Gastroesophageal sphincter (tissue), 4 donors: ENCODE measurements at places on chromosomes 5 and 9.

- ATAC-seq = peak; percentile 29
Measured at GRCh38 chr5:177491429-177491945, 5.9 kb downstream of the PDLIM7 start.

DNA sequence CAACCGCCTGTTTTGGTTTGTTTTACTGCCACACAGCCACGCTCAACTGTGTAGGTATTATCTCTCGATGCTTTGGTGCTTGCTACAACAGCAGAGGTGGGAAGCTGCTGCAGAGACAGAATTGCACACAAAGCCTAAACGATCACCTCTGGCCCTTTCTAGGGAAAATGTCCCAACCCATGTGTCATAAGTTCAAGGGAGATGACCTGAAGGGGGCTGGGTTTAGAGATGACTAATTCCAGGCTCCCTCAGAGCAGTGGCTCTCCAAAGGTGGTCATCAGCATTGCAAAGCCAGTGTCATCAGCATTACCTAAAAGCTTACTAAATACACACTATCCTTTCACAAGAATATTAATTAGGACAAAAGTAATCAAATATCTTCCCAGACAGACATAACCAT lies 10.9 kb downstream of the ZNF622 start:
- ATAC-seq = no peak

DNA sequence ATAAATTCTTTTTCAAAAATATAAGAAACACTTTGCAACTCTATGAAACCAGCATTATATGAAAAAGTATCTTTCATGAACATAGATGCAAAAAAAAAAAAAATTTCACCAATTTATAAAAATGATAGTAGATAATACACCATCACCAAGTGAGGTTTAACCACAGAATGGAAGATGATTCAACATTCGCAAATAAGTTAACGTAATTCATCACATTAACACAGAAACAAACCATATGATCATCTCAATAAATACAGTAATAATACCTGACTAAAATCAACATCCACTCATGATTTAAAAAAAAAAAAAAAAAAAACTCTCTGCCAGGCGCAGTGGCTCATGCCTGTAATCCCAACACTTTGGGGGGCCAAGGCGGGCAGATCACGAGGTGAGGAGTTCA lies 6.3 kb downstream of the PJA2 start:
- ATAC-seq = no peak

- ATAC-seq = no peak
Measured at GRCh38 chr9:131203431-131204218, 72.7 kb downstream of the FAM78A start.

DNA sequence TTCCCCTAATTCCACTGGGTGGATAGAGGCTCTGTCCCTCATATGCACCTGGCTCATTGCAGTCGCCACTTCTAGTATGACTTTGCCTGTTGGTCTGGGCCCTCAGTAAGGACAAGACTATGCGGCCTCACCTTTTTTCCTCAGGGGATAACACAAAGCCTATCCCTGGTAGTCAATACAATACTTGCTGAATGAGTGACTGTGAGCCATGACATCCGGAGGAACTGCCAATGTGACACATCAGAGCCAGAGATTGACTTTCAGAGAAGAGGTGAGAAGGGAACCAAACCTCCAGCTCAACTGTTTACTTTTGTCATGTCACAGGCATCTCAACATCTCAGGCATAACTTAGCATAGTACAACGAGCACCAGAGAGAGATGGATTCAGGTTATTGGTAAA lies 371.3 kb downstream of the DMRT2 start:
- no peak for ATAC-seq

GRCh38 chr9:95510709-95511615 lies 5.8 kb downstream of the PTCH1 start:
- peak; percentile 90 for ATAC-seq

DNA sequence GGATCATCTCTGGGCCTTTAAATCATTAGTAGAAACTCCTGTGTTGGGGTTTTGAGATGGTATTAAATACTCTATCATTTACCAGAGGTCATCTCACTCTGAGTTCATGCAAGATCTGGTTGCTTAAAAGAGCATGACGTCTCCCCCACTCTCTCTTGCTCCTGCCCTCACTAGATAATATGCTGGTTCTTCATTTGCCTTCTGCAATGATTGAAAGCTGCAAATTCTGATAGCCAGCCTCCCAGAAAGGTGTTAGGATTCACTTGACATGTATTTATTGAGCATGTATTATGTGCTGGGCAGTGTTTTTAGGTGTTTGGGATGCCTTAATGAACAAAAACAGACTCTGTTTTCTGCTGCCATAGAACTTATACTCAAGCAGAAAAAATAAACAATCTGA lies 41.2 kb downstream of the EGFLAM start:
- no peak for ATAC-seq

- ATAC-seq = no peak
Measured at GRCh38 chr9:35195683-35196082, 33.9 kb downstream of the UNC13B start.

GRCh38 chr5:3606121-3606831 lies 10.6 kb downstream of the IRX1 start:
- no peak for ATAC-seq

- ATAC-seq = no peak
Measured at GRCh38 chr5:60687927-60688720, 11.8 kb downstream of the DEPDC1B start.

DNA sequence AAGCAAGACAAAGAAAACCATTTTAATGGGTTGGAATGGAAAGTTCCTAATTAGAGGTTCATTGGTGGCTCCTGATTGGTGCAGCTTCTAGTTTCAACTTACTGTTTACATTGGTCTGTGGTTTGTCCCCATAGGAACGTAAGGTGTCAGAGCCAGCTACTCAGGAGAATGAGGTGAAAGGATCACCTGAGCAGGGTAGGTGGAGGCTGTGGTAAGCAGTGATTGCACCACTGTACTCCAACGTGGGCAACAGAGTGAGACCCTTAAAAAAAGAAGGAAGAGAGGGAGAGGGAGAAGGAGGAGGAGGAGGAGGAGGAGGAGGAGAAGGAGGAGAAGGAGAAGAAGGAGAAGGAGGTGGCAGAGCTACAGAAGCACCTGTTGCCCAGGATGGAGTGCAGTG lies 30.4 kb downstream of the KCNIP1 start:
- no peak for ATAC-seq

DNA sequence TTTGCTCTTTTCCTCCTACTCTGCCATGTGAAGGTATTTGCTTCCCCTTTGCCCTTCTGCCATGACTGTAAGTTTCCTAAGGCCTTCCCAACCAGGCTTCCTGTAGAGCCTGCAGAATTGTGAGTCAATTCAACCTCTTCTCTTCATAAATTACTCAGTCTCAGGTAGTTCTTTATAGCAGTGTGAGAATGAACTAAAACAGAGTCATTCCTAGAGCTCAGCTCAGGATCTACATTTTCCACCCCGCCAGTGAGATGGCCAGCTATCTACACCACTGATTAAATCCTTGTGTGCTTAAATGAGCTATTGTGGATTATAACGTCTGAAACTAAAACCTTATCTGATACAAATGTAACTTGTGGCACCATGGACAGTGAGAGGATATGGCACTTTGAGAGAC lies 55.0 kb downstream of the FRMD3 start:
- ATAC-seq = no peak

GRCh38 chr9:33628865-33629410 lies 104.9 kb downstream of the ANKRD18B start:
- no peak for ATAC-seq

- ATAC-seq = no peak
Measured at GRCh38 chr9:137683262-137683864, 64.6 kb downstream of the EHMT1 start.

GRCh38 chr9:227860-228259 lies 13.2 kb downstream of the DOCK8 start:
- no peak for ATAC-seq

DNA sequence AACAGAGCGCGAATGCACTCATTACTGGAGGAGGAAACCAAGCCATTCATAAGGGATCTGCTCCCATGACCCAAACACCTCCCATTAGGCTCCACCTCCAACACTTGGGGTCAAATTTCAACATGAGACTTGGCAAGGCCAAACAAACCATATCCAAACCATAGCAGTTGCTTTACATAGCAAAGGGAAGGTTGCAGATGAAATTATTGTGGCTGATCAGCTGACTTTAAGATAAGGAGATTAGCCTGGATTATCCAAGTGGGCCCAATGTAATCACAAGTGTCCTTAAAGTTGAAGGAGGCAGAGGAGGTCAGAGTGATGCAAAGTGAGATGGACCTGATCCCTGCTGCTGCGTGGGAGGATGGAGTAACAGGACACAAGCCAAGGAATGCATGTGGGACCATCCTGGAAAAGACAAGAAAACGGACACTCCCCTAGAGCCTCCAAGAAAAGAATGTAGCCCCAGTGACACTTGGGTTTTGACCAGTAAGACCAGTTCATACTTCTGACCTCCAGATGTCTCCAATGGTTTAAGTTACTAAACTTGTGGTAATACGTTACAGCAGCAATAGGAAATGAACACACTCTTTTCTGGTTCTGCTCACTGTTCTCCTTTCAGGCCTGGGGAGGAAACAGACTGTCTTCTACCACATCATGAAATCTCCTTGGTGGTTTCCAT lies 167.3 kb downstream of the GNAQ start:
- ATAC-seq = peak; percentile 55

DNA sequence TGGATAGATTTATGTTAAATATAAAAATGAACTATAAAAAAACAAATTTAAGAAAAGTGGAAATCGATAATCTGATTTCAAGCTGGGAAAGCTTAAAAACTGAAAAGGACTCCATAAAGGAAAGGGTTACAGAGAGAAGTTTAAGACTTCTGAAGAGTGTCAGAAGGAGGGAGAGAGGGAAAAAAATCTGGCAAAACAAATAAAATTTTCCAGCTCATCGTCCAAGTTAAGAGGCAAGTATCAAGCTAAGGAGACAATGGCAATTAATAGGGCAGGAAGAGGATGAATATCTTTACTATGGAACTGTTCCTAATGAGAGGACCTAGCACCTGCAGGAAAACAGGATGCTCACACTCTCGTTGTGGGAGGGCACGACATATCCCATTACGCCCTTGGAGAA lies 20.5 kb upstream of the HEXB start:
- ATAC-seq = no peak

DNA sequence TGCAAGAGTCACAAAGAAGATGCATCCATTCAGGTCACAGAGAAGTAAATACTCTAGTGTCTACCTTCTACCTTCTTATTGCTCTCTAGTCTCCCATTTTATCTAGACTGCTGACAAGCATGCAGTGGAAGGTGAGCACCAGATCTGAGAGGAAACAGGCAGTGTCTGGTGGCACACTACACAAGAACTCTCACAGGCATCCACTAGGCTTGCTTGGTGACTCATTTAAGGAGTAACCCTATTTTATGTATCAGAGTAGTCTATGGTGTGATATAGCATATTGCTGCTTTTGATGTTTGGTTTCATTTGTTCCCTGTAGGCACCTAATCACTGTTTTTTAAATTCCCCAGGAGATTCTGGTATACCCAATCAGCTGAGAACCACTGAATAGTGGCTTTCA lies 1.6 kb upstream of the THBS4 start:
- no peak for ATAC-seq

DNA sequence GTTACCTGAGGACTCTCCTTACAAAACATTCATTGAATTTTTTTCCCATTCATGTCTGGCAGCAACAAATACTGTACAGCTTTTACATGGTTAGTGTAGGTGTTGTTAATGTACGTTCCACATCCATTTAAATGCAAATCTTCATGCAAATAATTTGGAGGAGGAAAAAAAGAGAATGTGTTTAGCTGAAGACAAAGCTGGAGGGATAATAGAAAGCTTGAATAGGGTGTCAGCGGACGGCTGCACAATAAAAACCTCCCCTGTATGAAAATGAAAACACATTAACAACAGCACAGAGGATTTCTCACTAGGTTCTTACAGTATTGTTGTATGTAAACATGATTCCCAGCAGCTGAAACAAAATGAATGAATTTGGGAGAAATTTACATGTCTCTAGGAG lies 231.5 kb downstream of the ZNF608 start:
- ATAC-seq = no peak

- no peak for ATAC-seq
Measured at GRCh38 chr5:132300577-132301343, 6.6 kb downstream of the SLC22A4 start.

- ATAC-seq = no peak
Measured at GRCh38 chr5:154418344-154418820, 27.4 kb upstream of the SAP30L start.

DNA sequence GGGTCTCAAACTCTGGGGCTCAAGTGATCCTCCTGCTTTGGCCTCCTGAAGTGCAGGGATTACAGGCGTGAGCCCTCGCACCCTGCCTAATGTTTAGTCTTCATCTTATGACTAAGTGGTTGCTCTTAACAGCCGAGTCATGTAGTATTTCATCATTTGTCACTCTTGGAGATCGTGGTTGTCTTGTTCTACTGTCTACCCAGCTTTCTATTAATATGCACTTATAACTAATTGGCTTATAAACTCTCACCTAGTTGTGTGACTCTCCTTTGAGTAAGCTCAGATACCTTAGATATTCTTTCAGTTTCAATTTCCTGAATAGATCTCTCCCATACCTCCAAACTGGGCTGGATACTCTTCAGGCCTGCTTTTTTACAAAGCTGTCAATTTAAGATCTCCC lies 19.9 kb downstream of the SLC44A1 start:
- ATAC-seq = no peak

DNA sequence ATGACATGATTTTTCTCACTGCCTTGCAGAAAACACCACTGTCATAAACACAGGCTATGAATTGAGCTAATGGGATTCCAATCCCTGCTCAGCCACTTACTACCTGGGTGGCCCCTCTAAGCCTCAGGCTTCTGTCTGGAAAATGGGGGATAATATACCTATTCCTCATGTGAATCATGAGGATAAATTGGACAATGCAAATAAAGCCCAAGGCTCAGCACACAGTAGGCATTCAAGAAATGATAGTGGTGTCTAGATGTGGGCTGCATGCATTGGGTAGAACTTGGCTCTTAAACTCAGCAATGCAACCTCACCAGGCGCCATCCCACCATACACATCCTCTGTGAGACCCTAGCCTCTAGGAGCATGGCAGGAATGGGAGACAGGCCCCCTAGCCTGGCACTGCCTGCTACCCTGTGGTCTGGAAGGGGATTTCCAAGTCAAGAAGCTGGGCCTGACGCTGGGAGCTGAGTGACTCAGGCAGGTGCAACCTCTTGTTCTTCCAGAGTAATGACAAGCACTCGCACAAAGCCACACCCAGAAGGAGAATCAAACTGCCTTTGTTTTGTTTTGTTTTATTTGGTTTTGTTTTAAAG lies 2.3 kb upstream of the TNIP1 start:
- no peak for ATAC-seq

GRCh38 chr5:95178046-95178651 lies 106.7 kb downstream of the MCTP1 start:
- ATAC-seq = no peak
